ENCODE measurements at places on chromosomes 13 and 19.
A peak's percentile ranks its signal among the peaks of the same experiment; 100 is the strongest.

DNA sequence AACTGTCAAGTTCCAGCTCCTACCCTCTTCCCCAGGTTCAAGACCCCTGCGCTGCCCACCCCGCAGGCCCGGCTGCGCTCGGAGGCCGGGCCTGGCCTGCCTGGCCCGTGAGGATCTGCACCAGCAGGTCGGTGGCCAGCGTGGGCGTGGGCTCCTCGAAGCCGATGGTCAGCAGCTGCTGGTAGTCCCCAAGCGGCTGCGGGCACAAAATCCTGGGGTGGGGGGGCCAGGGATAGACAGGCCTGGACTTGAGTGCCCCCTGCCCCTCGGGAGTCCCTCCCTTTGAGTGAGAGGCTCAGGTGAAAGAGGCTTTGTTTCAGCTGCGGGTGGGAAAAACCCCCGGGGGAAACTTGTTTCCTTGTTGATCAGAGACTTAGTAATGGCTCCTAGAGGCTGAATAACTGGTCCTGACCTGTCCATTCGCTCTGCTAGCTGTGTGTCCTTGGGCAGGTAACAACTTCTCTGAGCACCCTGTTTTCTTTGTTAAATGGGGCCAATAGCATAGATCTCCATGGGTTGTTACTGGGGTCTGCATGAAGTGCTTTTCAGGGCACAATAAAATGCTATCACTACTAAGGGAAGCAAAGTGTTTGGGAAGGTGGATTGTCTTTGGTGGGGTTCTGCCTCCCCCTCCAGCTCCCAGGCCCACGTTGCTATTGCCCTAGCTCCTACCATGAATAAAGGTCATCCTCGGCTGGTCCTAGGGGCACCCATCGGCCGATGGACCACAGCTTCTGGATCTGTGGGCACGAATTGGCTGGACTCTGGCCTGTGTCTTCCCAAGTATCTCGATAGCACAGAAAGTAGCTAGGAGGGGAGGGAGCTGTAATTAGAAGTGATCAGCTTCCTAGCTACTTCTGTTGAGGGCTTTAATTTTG is 3.5 kb downstream of the C19orf67 start:
- DNase-seq, result peak; percentile 47

GRCh38 chr19:50377517-50377916 is 1.3 kb downstream of the NR1H2 start:
- DNase-seq, result no peak

DNA sequence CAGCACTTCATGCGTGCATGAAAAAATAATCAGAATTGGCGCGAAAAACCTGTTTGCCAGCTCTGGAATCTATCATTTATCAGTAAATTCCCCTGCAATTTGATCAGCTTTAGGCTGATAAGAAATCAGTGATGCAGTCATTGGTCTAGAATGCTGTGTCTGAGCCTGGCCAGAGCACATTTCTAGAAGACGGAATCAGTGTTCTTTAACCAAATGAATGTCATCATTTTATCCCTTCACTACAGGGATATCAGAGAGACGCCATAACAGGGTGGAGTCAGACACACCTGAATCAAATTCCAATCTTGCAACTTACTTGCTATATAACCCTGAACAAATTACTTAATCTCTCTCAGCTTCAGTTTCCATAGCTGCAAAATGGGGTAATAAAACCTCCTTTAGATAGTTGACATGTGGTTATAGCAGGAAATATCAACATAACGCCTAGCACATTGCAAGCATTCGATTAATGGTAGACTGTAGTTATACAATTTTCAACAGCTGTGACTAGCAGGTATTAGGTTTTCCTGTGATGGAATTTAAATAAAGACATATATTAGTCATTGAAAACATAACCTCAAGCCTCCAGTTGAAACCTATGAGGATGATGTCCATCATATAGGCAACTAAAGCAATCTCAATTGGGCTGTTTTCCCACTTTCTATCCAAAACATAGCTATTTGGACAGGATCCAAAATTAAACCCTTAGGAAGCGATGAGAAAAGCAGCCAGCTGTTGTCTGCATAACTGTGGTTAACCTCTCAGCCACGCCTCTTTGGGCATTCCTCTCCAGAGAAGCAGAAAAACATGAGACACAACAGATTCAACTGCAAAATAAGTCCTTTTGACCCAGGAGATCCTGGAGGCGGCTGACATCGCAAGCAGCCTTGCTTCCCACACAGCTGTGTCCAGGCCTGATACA is 51.6 kb upstream of the UBL3 start:
- peak; percentile 56 for DNase-seq

GRCh38 chr13:48571126-48571913 is 38.4 kb upstream of the RCBTB2 start:
- DNase-seq, result no peak

Data from CD4-positive, alpha-beta memory T cell (primary cell).